ENCODE measurements at places on chromosomes 12 and 14.

- no peak for DNase-seq
Measured at GRCh38 chr12:110252716-110253115, 28.3 kb upstream of the ATP2A2 start.

DNA sequence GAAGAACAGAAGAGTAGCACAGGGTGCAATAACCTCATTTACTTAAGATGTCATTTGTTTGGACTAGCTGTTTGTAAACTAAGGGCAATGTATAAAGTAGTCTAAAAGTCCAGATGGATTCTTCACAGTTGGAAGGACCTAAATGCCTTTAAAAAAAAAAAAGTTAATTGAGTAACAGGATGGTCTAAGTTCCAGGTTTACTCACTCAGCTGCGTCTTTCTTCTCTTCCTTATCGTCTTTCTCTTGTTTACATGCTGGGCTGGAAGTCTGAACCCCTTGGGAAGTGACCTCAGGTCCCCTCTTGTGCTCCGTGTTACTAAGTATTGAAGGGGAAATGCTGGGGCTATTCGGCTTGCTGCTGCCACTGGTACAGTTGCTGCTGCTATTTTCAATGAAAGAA, 82.5 kb downstream of the SH2B3 start:
- DNase-seq, result no peak

DNA sequence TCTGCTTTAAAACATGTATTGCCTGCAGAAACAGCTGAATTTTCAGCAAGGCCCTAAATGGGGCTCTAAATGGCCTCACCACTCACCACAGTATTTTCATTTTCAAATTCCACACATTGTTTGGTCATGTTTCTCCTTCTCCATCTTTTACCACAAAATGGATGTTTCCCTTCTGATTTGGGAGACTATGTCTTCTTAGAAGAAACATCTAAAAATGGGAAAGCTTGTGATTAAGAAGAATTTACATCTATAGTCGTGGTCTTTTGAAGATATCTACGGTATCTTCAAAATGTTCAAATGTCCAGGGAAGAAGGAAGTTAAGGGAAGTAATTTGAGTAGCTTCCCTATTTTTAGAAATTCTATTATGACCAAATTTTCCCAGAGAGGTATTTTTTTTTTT, 20.7 kb upstream of the TUBA1C start:
- DNase-seq, result peak; percentile 30

GRCh38 chr14:23301969-23302289, 730 bp downstream of the PPP1R3E start:
- DNase-seq, result no peak

GRCh38 chr14:76948213-76948947, 80.1 kb downstream of the IRF2BPL start:
- peak; percentile 60 for DNase-seq

GRCh38 chr12:59040656-59041055, 120.4 kb upstream of the LRIG3 start:
- DNase-seq, result peak; percentile 85

GRCh38 chr12:45234139-45234865, 18.4 kb downstream of the ANO6 start:
- peak; percentile 96 for DNase-seq

- DNase-seq, result no peak
Measured at GRCh38 chr14:58787592-58787991, 149.8 kb downstream of the DACT1 start.

- no peak for DNase-seq
Measured at GRCh38 chr14:99792210-99792535, 1.0 kb upstream of the EML1 start.

- DNase-seq, result peak; percentile 46
Measured at GRCh38 chr14:99945732-99946651, 119.2 kb upstream of the EVL start.

GRCh38 chr14:39434401-39434800, 2.2 kb upstream of the FBXO33 start:
- DNase-seq, result no peak

All from kidney tubule cell (primary cell).